ENCODE measurements at places on chromosomes 7 and 10.

GRCh38 chr7:43537765-43538403, 45.0 kb upstream of the STK17A start:
- no peak for DNase-seq

DNA sequence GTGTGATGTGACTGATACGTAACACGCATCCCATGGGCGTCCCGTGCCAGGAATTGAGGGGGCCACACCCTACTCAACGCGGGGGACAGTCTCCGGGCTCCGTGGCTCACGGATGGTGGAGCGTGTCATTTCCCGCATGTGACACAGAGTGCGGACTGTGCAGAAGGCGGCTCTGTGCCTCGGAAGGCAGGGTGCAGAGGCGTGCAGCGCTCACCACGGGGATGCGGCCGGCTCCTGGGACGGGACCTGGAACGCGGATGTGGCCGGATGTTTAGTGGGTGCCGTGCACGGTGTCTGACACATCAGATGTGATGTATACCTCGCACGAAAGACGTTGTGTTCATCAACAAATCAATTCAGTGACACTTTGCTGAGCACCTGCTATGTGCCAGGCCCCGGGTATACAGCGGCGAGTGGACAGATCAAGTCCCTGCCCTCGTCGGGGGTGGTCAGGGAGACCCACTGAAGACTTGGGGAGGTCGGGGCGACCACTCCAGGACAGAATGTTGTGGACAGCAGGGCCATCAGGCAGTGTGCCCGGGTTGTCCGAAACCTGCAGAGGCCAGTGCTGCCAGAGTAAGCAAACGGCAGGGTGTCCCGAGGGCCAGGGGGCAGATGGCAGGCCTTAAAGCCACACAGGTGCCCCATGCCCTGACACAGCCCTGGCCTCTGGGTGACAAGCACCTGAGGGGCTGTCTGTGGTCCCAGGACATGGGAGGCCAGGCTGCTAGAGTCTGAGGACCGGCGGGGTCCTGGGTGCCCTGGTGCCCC, 38.1 kb downstream of the MICALL2 start:
- DNase-seq, result no peak

GRCh38 chr10:551373-552252, 137.9 kb downstream of the DIP2C start:
- no peak for DNase-seq

DNA sequence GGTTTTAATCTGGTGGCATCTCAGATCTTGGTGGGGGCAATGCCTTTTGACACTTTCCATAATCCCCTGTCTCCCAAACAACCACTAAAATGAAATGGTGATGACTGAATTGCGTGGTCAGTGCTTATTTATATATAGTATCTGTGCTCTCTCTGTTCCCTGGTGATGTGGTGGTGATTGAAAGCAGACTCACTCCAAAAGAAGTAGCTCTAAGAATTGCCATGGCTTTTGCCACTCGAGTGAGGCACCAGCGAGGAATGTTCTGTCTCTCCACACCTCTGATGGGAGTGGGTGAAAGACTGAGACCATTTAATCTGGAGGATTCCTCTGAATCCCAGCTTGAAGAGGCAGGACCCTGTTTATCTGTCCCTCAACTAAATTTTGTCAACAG, 2.8 kb downstream of the DUSP5 start:
- DNase-seq, result no peak

DNA sequence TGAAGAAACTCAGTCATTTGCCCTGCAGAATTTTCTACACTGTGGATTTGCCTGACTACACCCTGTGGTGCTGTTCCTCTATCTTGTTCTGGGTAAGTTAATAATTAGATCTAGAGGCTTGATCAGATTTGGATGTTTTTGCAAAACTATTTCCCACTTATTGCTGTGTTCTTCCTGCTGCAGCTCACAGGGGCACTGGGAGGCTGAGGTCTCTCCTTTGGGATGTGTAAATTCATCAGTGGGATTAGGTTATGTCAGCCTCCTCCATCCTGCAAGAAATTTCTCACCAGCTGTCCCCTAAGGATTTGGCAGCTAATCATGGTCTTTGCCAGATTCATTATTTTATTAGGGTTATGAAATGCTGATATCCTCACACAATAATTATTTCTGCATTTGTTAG, 148.1 kb upstream of the ZNF32 start:
- no peak for DNase-seq
